ENCODE measurements at places on chromosomes 5 and 9. TPM values are rescaled to one million over a fixed set of nuclear protein-coding genes. Genes with fewer than 3 reads are reported as not detected.

ORM2 gene
- 52.0 TPM for total RNA-seq

DROSHA gene
- 40.8 TPM for total RNA-seq

IFNA6 gene
- not detected for total RNA-seq

CCL28 gene
- 0.52 TPM for total RNA-seq

CARTPT gene
- total RNA-seq: 3.3 TPM

PCDHGA7 gene
- total RNA-seq: 0.10 TPM

FIBCD1 gene
- not detected for total RNA-seq

PRDM9 gene
- total RNA-seq: 0.56 TPM

DNA sequence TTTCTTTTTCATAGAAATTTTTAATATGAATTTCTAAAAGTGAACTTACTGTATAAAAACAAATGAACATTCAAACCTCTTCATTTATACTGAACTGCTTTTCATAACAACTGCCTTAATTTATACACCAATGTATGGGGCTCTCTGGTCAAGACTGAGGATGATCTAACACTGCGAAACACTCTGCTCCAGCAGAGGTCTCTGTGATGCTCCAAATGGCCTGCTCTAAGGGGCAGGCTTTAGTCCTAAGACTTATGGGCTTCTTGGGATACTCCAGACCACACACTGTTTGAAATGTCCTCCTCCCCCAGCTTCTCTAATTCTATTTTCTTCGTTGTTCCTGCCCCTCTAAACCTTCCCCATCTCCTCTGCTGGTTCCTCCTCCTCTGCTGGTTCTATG is 58.5 kb downstream of the LIFR start:
- DNase-seq: peak; percentile 20

DNA sequence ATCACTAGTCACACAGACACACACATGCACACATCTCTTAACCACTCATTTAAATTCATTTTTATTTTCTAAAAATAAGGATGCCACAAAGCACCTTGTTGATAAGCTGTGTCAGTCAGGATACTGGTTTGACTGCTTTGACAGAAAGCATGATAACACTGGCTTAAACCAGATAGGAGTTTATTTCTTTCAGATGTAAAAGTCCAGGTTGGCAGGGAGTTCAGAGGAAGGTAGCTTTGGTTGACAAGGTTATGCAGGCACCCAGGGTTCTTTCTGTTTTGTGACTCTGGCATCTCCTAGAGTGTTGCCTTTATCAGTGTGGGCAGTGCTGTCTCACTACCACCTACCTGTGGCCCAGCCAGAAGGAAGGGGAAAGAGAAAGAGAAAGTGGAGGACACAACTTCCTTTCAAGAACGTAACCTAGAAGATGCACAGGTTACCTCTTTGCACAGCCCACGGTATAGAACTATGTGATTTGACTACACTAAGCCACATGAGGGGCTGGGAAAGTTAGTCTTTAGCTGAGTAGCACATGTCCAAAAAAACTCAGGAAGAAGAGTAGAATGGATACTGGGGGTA is 334.7 kb downstream of the OSTF1 start:
- no peak for DNase-seq

DNA sequence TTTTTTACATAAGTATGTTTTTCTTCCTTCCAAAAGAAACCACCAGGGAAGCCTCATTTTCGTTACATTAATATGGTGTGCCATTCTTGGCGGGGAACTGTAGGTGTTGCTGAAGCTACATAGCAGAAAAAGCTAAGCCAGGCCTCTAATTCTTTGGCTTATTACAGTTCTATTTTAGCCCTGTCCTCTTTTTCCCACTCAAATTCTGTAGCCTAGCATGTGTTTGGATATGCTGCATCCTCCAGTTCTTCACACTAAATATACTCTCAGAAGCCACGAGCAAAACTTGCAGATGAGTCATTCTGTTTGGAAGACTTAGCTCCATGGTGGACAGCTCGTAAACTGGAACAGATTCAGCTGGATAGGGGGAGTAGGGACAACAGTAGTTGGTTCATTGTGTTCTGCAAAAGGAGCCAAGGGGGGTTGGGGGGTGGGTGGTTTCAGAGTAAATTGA is 369.4 kb downstream of the TMEM161B start:
- DNase-seq: peak; percentile 21

GRCh38 chr5:6384856-6385255 is 6.5 kb upstream of the MED10 start:
- DNase-seq: no peak

DNA sequence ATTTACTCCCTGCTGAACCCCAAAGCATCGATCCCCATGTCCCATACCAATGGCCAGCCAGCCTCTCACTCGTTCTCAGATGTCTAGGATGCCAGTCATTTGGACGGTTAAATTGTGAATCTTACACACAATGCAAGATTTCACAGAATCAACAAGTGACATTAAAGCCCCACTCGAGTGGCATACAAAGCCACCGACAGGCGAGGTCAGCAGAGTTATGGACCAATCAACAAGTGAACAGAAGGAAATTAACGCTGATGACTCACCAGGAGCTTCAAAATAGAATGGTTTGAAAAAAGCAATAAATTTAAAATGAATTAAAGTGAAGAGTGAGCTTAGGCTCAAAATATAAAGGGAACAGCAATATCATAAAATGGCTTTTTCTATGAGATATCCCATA is 8.2 kb upstream of the RUFY1 start:
- DNase-seq: no peak

DNA sequence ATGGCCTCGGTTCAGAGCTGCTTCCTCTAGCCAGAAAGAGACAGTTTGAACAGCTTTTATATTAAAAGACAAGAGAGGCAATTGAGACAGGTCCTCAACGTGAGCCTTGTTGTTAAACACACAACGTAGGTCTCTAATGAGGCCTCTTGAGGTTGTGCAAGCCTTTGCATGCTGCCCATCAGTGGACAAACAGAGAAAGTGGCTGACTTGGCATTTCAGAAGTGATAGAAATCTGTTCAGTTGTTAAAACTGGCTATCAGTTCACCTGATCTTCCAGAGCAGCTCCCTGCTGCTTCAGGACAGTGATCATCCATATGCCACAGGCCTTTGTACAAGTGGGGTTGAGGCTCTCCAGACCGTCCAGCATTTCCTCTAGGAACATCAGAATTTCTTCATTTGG is 58.8 kb downstream of the MROH2B start:
- DNase-seq: no peak

DNA sequence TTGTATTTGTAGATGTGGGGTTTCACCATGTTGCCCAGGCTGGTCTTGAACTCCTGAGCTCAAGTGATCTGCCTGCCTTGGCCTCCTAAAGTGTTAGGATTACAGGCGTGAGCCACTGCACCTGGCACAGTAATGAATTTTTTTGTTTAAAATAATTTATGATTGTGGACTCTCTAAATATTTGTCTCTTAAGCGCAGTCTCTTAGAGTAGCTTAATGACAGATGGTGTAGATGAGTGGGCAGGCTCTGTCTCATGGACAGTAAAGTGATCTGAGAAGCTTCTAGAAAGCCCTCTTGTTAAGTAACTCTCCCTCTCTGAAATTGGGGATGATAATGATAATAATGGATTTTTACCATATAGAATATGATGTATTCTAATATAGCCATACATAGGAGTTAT is 47.5 kb upstream of the KIAA1958 start:
- DNase-seq: no peak

- DNase-seq: no peak
Measured at GRCh38 chr5:112353678-112354077, 65.4 kb downstream of the EPB41L4A start.

- no peak for DNase-seq
Measured at GRCh38 chr9:18888290-18888689, 144.7 kb downstream of the SAXO1 start.

GRCh38 chr5:149563466-149563865 is 12.2 kb upstream of the CSNK1A1 start:
- DNase-seq: no peak

DNA sequence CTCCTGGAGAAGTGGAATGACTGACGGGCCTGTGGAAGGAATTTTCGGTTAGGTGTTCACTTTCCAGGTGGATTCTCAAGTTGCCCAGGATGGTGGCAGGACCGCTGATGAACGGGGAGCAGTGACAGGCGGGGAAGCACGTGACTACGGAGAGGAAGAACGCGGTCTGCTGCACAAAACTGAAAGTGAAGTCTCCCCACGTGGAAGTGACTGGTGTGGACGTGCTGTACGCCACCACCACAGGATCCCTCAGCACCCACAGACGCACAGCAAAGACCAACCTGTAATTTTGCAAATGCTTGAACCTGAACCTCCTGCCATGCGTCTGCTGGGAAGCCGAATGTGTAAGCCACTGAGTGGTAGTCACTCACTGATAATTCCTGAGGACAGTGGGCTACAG is 51.4 kb downstream of the RNF130 start:
- no peak for DNase-seq
